ENCODE measurements at places on chromosomes 11 and 22. TPM values are rescaled to one million over a fixed set of nuclear protein-coding genes. Genes with fewer than 3 reads are reported as not detected.
A peak's percentile ranks its signal among the peaks of the same experiment; 100 is the strongest.

DNA sequence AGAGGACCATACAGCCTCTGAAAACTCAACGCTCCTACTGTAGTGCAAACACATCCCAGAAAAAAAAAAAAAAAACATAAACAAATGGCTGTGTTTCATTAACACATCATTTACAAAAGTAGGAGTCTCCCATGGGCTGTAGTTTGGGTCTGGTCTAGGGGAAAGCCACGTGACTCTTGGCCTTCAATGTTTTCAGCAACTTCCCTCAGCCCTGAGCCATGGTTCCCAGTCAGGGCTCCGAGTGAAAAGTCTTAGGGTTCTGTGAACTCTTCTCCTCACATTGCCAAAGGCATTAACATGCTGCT is 58.5 kb downstream of the CSNK2A3 start:
- H3K27ac ChIP-seq = no peak overlapping the region
- no peaks in the 10 kb centered on the region for H3K27me3 ChIP-seq
- no peak for DNase-seq
- no peaks in the 10 kb centered on the region for H3K36me3 ChIP-seq
- peaks cover 1% of the 10 kb centered on the region for H3K4me1 ChIP-seq

DNA sequence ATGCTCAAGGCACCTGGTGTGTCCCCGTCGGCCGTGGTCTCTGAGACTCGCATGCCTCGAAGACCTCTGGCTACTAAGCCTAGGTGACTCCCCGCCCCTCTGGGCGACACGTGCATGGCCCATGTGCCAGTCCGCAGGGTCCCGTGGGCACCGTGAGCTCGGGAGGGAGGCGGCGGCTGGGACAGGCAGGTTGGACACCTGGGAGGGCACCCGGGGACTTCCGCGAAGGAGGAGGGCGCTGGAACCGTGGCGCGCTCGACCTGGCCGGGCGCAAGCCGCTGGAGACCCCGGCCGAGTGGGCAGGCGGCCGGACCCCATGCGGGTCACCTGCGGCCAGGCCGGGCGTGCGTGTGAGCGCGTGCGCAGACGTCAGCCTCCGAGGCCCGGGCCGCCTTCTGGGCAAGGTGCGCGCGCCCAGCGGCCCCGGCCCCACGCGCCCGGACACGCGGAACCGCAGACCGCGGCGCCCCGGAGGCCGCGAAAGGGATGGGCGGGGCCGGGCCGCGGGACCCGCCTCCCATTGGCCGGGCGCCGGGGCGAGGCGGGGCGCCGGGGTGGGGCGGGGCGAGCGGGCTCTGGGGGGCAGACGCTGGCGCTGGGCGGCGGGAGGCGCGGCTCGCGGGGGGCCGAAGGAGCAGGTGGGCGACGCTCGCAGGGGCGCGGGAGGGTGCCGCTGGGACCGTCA is 579 bp upstream of the RASD2 start:
- peaks cover 4% of the 10 kb centered on the region for H3K4me1 ChIP-seq
- H3K27ac ChIP-seq = peak overlapping the region; percentile 32
- H3K4me3 ChIP-seq = peak overlapping the region; percentile 46
- no peaks in the 10 kb centered on the region for H3K27me3 ChIP-seq
- H3K36me3 ChIP-seq = no peaks in the 10 kb centered on the region

- no peak for DNase-seq
- no peak overlapping the region for H3K4me3 ChIP-seq
- H3K27me3 ChIP-seq = no peaks in the 10 kb centered on the region
- no peak overlapping the region for H3K27ac ChIP-seq
- H3K4me1 ChIP-seq = peaks cover 2% of the 10 kb centered on the region
- no peaks in the 10 kb centered on the region for H3K36me3 ChIP-seq
Observed at GRCh38 chr22:45762545-45763235, 91.1 kb downstream of the ATXN10 start.

- H3K4me1 ChIP-seq = peaks cover 3% of the 10 kb centered on the region
- no peak overlapping the region for H3K27ac ChIP-seq
- H3K27me3 ChIP-seq = no peaks in the 10 kb centered on the region
- no peak for DNase-seq
- no peak overlapping the region for H3K4me3 ChIP-seq
Observed at GRCh38 chr11:32309530-32310213, 125.7 kb downstream of the WT1 start.

DNA sequence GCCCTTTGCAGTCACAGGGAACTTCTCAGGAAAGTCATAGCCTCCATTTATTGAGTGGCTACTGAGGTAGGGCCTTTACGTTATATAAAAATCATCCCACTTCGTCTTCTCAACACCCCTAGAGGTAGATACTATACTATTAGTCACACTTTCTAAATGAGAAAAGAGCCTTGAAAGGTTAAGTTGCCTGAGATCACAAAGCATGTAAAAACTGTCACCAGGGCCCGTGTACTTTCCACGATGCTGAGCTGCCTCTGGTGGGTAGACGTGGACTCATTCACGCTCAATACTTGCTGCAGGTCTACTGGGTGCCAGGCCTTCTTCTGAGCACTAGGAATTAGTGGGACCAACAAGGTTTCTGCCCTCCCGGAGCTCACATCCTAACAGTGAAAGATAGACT is 16.3 kb downstream of the CHRDL2 start:
- H3K27ac ChIP-seq = no peak overlapping the region
- H3K4me1 ChIP-seq = peaks cover 7% of the 10 kb centered on the region
- no peaks in the 10 kb centered on the region for H3K27me3 ChIP-seq
- H3K36me3 ChIP-seq = no peaks in the 10 kb centered on the region
- no peak overlapping the region for H3K4me3 ChIP-seq

DNA sequence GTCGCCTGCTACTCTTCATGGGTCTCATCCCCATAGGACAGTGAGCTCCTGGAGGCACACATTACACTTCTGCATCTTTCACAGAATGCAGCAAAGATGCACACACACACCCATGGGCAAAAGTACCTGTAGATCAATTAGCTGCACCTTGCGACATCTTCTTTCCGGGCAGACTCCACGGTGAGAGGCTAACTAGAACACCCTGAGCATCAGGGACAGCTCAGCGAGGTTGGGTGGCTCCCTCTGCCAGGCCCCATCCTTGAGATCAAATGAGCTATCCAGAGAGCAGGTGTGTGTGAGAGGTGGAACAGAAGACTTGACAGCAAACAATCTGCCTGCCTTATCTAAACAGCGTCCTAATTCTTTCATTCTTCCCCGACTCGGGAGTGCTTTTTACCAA is 96.1 kb upstream of the BID start:
- H3K27me3 ChIP-seq = no peaks in the 10 kb centered on the region
- no peak for DNase-seq
- H3K4me3 ChIP-seq = no peak overlapping the region
- H3K4me1 ChIP-seq = no peaks in the 10 kb centered on the region
- H3K36me3 ChIP-seq = no peaks in the 10 kb centered on the region

DNA sequence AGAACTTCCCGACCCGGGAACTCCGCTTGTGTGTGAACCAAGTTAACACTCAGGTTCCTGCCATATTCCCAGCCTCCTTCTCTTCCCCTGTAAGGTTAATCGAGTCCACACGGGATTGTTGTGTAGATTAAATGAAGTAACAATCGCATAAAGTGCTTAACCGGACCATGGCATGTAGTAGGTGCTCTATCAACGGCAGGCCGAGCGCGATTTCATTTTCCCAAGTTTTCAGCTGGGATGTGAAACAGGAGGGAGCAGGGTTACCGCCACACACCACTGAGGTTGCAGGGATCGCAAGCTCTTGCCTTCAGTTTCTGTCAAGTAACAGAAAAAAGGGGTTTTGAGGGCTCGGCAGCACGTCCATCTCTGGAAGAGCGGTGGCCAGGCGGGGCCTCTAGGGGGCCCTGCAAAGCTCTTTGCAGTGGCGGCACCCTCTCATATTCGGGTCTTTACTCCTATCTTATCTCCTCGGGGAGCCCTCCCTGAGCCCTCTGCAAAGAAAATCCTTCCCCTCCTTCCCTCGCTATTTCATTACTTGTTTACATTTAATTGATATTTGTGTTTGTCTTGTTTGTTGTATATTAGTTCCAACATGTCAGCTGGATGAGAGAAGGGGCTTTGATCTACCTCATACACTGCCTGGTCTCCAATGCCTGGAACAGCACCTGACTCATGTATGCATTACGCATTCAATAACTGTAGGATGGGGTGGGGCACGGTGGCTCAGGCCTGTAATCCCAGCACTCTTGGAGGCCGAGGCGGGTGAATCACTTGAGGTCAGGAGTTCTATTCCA is 816 bp upstream of the PLEKHA7 start:
- H3K4me1 ChIP-seq = peaks cover 2% of the 10 kb centered on the region
- H3K4me3 ChIP-seq = peak overlapping the region; percentile 56
- no peaks in the 10 kb centered on the region for H3K36me3 ChIP-seq
- no peak for DNase-seq

- no peaks in the 10 kb centered on the region for H3K36me3 ChIP-seq
- no peaks in the 10 kb centered on the region for H3K4me1 ChIP-seq
- no peak overlapping the region for H3K4me3 ChIP-seq
- H3K27ac ChIP-seq = peak overlapping the region; percentile 72
- no peaks in the 10 kb centered on the region for H3K27me3 ChIP-seq
Observed at GRCh38 chr11:47415949-47416472, 7.6 kb downstream of the SLC39A13 start.

The ARHGEF17 gene
- total RNA-seq = 46.0 TPM

- H3K36me3 ChIP-seq = no peaks in the 10 kb centered on the region
- no peak for DNase-seq
- H3K27me3 ChIP-seq = no peaks in the 10 kb centered on the region
- no peak overlapping the region for H3K4me3 ChIP-seq
- H3K4me1 ChIP-seq = no peaks in the 10 kb centered on the region
Observed at GRCh38 chr11:17548444-17548843, 1.4 kb downstream of the OTOG start.

GRCh38 chr22:30178181-30179126 is 68.1 kb downstream of the LIF start:
- no peaks in the 10 kb centered on the region for H3K27me3 ChIP-seq
- H3K4me3 ChIP-seq = no peak overlapping the region
- no peak for DNase-seq
- no peak overlapping the region for H3K27ac ChIP-seq
- no peaks in the 10 kb centered on the region for H3K36me3 ChIP-seq

DNA sequence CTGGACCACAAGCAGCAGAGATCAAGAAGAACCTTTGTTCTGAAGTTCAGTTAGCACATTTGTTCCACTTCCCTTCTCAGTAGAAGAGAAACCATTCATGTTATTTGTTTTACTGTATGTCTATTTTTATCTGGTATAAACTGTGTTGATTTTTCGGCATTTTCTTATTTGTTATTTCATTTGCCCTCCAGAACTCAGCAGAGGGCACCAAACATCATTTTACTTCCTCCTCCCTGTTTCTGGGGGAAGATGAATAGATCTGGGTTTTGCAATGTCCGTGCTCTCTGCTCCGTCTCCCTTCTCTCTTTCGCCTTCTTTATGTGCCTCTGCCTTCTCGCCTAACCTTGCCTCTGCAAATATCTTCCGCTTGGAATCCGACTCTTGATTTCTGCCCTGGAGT is 366.9 kb downstream of the NTM start:
- no peak for DNase-seq
- no peaks in the 10 kb centered on the region for H3K36me3 ChIP-seq
- no peak overlapping the region for H3K4me3 ChIP-seq

GRCh38 chr11:89495951-89496350 is 4.8 kb upstream of the NOX4 start:
- H3K4me3 ChIP-seq = no peak overlapping the region
- no peaks in the 10 kb centered on the region for H3K36me3 ChIP-seq
- H3K4me1 ChIP-seq = no peaks in the 10 kb centered on the region

GRCh38 chr11:58639669-58640068 is 17.2 kb downstream of the CNTF start:
- no peak for DNase-seq
- peaks cover 11% of the 10 kb centered on the region for H3K4me1 ChIP-seq
- no peak overlapping the region for H3K27ac ChIP-seq
- no peaks in the 10 kb centered on the region for H3K27me3 ChIP-seq
- H3K36me3 ChIP-seq = no peaks in the 10 kb centered on the region

- no peaks in the 10 kb centered on the region for H3K36me3 ChIP-seq
- DNase-seq = peak; percentile 76
- peaks cover 9% of the 10 kb centered on the region for H3K4me1 ChIP-seq
- H3K4me3 ChIP-seq = peak within 1 kb of the TSS; percentile 65
- peak within 1 kb of the TSS; percentile 83 for H3K27ac ChIP-seq
Observed at GRCh38 chr11:123195188-123196059, at the start of gene CLMP. Gene CLMP, minus strand, starts transcription at chr11:123195248. Its CDS starts 308 bp downstream, at chr11:123194940.

DNA sequence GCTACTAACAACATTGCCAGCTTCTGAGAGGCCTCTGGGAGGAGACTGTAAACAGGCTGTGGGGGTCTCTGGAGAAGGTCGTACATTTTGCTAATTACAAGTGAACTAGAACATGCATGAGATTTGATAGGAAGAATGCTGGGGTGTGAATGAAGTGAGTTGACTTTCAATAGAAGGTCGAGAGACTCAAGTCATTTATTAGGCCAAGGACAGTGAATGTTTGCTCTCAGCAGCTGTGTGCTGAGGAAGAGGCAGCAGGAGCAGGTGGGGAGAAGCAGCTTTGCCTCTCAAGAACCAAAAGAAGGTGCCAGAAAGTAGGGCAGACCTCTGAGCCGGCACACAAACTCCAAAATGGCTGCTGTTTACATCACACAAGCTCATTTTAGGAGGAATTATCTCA is 91.7 kb downstream of the PIWIL4 start:
- no peaks in the 10 kb centered on the region for H3K4me1 ChIP-seq
- H3K27me3 ChIP-seq = no peaks in the 10 kb centered on the region
- no peaks in the 10 kb centered on the region for H3K36me3 ChIP-seq
- no peak overlapping the region for H3K4me3 ChIP-seq
- H3K27ac ChIP-seq = no peak overlapping the region

The DCHS1 gene
- total RNA-seq = 29.3 TPM

The PLEKHA7 gene
- total RNA-seq = 15.9 TPM

DNA sequence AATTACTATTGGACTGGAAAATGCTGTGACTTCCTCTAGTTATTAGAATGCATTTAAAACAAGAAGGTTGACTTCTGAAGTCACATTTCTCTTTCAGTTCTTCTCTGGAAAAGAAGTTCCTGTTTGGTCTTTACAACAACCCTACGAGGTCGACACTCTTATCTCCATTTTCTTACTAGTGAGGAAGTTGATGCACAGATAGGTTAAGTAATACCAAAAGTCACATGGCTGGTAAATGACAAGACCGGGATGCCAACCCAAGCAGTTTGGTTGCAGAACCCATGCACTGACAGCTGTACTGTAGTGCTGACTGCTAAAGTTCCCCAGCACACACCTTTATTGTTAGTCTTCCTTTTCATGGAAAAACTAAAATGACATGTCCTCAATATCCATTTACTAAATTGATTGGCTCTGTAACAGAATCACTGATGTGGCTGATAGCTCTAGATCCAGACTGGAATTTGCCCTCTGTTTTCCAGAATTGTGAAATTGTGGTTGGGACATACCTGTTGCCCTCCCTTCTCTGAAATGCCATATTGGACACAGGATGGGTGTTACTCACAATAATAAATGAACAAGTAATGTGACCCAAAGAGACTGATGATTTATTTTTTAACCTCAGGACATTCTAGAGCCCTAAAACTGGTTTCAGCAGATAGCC is 9.4 kb upstream of the TECTA start:
- peaks cover 2% of the 10 kb centered on the region for H3K4me1 ChIP-seq
- no peak overlapping the region for H3K27ac ChIP-seq
- no peak for DNase-seq
- H3K4me3 ChIP-seq = no peak overlapping the region
